ENCODE measurements at places on chromosomes 3 and 15.

GRCh38 chr15:40286061-40286532 is 3.2 kb upstream of the ANKRD63 start:
- DNase-seq = no peak

GRCh38 chr3:908839-909238 is 184.0 kb upstream of the CNTN6 start:
- DNase-seq = no peak

DNA sequence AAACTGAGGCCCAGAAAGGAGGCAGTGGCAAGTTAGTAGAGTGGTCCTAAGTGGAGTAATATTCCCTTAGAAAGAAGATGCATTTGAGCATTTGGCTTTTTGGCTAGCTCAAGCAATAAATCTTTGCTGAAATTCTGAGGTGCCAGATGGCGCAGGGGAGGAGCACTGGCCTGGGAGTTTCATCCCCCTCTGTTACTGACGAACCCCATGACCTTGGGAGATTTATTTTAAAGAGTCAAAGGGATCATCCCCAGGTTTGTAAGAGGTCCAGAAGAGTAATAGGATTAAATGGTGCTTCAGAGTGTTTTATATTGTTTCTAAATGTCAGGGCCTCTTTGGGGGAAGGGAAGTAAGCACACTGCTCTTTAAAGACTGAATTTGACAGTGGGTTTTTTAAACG is 85.1 kb upstream of the PIAS1 start:
- no peak for DNase-seq

DNA sequence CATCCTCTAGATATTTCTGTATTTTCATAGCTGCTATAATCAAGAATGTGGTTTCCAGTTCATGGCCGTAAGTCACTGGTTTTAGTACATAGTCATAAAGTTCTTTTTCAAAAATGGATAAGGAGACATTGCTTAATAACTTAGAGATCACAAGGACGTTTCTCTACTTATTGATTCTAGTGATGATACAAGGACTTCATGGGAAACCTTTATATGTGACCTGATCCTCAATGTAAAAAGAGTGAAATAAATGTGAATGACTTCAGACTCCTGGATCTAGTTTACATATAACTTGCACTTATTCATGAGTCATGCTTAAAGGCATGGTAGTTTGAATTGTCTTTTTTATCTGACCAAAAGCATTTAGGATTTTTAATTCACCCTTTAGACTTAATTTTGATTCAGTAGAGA is 35.2 kb downstream of the TSC22D2 start:
- DNase-seq = no peak

- no peak for DNase-seq
These were observed 6.8 kb downstream of the ANXA2 start for GRCh38 chr15:60390871-60391501.

DNA sequence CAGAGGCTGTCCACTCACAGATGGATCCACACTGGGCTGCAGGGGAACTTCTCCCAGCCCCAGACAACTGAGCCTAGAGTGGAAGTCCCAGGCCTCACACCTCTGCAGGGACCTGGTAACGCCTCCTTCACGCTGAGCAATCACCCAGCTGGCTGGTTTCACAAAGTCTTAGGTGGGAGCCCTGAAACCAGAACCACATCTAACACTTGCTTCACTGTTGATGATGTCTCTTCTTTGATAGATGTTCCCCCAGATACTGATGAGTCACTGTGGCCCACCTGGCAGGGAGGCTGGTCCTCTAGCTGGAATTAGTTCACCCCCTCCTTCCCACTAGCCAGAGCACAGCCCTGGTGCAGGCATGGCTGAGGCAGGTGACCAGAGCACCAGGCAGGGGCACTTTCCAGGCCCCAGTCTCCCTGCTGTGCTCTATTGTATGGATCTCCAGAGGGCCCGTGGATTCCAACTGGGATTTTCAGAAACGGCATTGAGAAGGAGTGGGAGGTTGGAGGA is 33.5 kb downstream of the MYL3 start:
- peak; percentile 32 for DNase-seq

GRCh38 chr3:126104742-126105605 is 21.1 kb upstream of the SLC41A3 start:
- DNase-seq = no peak

DNA sequence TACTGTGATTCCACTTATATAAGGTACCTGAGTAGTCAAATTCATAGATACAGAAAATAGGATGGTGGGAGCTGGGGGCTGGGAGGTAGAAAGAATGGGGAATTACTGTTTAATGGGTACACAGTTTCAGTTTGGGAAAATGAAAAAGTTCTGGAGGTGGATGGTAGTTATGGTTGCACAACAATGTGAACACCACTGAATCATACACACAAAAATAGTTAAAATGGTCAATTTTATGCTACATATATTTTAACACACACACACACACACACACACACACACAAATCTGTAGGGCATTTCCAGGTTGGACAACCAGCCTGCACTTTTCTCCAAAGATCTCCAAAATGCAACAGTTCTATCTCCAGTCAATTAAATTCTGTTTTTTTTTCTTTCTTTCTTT is 1.4 kb downstream of the CCDC32 start:
- DNase-seq = no peak

Measured in GM12878 (cell line).